ENCODE measurements at places on chromosomes 11 and 22.

- no peak for DNase-seq
These were observed 97.9 kb downstream of the CWF19L2 start for GRCh38 chr11:107359701-107360100.

GRCh38 chr11:128725630-128726319, 31.9 kb downstream of the FLI1 start:
- peak; percentile 9 for DNase-seq

DNA sequence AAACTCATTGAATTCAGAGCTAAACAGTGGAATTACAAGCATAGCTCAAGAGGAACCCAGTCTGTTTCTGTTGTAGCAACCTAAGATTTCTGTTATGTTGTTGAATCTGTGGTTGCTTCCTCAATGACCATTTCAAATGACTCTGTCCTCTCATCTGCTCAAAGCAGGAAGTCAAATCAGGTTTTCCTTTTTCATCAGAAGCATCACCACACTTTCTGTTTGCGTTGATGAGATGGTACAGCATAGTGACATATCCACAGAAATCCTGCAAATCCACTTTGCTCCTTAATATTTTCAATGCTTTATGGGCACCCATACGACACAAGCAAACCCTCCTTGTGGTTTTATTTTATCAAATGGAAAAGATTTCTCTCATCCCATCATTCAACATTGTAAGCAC, 12.6 kb upstream of the UCP2 start:
- no peak for DNase-seq

GRCh38 chr11:68938816-68939582, 35.3 kb downstream of the IGHMBP2 start:
- no peak for DNase-seq

Data from fibroblast of the conjunctiva (primary cell).